Breast epithelium (tissue), 4 donors: ENCODE measurements at places on chromosomes 7 and 10. TPM values are rescaled to one million over a fixed set of nuclear protein-coding genes. Genes with fewer than 3 reads are reported as not detected.

Gene WDFY4
- total RNA-seq: 5.8 TPM

Gene FOXI2
- total RNA-seq: 0.16 TPM

Gene STEAP2
- 14.4 TPM for total RNA-seq

Gene CYP26C1
- not detected for total RNA-seq

Gene ZNF746
- total RNA-seq: 23.5 TPM

Gene OGDHL
- total RNA-seq: not detected

Gene STAG3
- 0.80 TPM for total RNA-seq

Gene C10orf53
- not detected for total RNA-seq

- no peak for DNase-seq
Measured at GRCh38 chr10:109988212-109988596, 19.6 kb upstream of the ADD3 start.

GRCh38 chr10:34187201-34187600, 627.9 kb downstream of the PARD3 start:
- DNase-seq: no peak

DNA sequence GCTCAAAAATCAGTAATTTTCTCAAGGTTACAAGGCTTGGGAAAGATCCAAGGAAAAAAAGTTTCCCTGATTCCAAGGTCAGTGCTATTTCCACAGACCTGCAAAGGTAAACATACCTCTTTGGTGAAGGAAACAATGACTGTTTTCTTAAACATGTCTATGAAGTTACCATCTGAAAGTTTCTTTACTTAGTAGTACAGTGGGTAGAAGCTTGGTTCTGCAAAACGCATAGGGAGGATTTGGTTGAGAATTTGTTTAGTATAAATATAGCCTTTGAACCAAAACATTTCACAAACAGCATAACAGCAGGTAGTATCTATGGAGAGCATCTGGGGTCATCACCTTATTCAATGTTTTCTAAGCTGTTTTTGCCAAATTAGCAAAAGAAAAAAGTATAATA, 169.6 kb downstream of the CCSER2 start:
- no peak for DNase-seq

DNA sequence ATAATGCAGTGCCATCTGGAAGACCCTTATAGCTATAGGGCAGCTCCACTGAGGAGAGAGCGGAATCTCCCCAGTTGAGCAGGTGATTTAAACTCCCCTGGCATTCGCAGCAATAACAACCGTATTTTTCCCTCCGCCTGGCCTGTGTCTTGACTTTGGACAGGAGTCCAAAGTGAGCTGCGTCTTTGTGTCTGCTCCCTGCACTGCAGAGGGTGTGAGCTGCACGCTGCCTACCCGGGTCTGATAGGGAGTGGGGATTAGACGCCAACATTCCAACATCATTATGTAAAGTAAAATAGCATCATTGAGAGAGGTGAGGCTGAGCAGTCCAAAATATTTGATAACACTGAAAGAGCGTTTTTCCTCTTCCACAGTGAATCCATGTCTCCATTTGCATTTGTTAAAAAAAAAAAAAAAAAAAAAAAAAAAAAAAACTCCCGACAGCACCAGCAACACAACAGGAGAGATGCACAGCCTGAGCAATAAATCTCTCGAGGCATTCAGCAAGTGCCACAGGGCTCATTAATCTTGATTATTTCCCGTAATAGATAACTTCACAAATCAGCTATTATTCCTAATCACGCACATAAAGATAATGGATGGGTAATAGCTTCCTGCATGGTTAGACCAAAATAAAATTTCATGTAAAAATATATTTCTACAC, 68.6 kb downstream of the CELF2 start:
- DNase-seq: no peak

GRCh38 chr10:74924251-74924963, 98.0 kb downstream of the KAT6B start:
- no peak for DNase-seq

DNA sequence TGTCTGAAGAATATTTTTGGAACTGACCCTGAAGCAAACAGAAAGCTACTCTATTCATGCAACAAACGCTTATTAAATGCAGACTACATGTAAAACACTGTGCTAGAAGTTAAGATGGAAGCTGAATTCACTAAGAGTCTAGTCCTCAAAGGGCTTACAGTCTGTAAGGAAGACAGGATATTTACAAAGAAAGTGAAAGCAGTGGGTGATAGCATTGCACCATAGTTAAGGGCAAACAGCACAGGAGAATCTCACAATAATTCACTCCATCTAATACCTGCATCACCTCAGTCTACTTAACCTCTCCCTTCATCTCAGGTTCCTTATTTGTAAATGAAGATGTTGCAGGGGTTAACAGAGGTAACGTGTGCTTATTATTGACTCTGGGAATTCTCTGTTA, 360.0 kb upstream of the AOAH start:
- DNase-seq: no peak

DNA sequence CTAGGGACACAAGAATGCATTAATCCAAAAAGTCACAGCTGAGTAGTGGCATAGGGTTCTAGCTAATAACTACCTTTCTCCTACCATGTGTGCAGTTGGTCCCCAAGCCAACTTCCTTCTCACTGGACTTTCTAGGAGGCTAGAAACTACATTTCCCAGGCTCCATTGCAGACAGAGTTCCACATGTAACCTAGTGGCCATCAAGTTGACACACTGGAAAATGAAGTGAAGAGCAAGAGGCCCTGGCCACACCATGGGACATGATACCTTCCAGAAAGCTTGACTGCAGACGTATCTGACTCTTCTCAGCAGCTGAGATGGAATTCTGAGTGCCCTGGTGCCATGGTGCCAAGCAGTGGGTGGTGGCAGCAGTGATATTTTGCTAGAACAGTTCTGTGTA, 49.8 kb upstream of the TMEM273 start:
- no peak for DNase-seq

GRCh38 chr10:78280604-78281003, 246.9 kb downstream of the RPS24 start:
- no peak for DNase-seq

DNA sequence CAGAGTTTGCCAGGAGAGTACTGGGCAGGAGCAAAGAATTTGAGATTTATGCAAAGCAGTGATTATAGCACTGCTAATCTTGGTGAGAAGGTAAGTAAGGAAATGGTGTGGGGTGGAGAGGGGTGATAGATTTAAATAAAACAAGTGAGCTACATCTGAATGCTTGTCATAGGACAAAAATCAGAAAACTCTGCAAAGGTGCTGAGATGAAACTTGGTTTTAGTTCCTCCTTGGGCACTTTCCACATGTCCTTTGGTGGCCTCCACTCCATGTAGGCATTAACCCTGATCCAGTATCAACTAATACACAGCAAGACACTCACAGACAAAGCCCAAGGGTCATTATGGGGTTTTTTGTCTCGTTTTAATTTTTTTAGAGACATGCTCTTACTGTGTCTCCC, 25.7 kb upstream of the FAM107B start:
- DNase-seq: no peak

DNA sequence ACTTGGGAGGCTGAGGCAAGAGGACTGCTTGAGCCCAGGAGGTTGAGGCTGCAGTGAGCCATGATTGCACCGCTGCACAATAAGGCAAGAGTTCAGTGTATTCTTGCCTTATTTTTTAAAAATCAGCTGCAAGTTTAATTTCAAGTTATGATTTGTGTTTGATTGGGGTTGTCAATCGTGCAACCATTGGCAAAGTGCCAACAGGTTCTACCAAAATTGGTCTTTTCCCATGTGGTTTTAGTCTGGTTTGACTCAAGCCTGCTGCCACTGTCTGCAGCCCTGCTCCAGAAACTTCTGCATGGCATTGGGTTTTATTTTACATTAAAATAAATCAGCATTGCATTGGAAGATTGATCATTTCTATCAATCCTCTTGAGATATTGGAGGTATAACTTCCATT, 72.7 kb downstream of the PTPRE start:
- DNase-seq: no peak

DNA sequence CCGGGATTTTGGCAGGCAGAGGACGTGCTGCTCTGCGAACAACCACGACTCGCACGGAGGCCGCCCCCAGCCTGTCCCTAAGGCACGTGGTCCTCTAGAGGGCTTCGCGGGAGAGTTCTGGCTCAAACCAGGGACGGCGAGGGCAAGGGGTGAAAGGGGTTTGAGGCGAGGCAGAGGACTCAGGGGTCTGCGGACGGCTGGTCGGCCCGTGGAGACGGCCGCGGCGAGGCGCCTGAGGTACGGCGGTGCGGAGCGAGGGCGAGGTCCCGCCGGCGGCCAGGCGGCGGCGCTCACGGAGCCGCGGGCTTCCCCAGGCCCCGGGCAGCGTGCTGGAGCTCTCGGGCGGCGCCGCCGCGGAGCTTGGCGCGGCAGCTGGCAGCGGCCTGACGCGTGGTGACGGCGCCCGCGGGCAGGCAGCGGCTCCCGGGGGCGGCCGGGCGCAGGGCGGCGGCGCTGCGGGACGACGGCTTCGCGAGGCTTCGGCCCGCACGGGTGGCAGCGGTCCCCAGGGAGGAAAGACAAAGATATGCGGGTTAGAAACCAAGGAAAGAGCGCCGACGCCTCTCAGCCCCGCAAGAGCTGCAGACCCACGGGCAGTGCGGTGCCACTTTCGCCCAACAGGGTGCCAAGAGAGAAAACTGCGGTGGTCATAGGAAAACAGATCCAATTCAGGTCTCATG, 44.8 kb downstream of the ZNF800 start:
- DNase-seq: peak; percentile 54

DNA sequence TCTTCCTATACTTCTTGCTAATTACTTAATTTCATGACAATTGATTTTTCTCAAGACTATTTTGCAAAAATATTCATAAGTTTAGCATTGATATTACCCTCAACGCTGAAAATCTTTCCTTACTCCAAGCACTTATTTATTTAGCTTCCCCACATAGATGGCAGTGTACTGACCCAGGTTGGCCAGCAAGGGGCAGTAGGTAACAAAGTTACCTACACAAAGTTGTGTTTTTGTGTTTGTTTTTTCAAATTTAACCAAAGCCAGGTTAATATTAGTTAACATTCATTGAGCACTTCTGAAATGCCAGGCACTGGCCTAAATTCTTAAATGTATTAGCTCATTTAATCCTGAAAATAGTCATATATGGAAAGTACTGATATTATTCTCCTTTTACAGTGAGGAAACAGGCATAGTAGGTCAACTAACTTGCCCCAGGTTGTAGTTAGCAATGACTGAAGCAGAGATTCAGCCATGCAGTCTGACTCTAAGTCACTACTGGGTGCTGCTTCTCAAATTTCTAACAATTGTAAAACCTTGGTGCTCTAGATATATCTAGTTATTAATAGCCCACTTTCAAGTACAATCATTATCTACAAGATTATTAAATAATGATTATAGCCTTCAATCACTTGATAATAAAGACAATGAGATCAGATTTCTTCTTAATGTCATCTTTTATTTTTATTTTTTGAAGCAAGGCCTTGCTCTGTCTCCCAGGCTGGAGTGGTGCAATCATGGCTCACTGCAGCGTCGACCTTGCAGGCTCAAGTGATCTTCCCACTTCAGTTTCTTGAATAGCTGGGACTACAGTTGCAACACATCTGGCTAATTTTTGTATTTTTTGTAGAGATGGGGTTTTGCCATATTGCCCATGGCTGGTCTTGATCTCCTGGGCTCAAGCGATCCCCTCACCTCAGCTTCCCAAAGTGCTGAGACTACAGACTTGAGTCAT, 5.8 kb upstream of the GGCT start:
- no peak for DNase-seq

- no peak for DNase-seq
Measured at GRCh38 chr7:27962273-27962672, 218.3 kb downstream of the JAZF1 start.

DNA sequence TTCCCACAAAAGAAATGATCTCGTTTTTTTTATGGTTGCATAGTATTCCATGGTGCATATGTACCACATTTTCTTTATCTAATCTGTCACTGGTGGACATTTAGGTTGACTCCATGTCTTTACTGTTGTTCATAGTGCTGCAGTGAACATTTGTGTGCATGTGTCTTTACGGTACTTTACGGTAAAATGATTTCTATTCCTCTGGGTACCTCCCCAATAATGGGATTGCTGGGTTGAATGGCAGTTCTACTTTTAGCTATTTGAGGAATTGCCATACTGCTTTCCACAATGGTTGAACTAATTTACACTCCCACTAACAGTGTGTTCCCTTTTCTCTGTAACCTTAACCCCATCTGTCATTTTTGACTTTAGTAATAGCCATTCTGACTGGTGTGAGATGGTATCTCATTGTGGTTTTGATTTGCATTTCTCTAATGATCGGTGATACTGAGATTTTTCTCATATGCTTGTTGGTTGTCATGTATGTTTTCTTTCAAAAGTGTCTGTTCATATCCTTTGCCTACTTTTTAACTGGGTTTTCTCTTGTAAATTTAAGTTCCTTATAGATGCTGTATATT, 37.2 kb downstream of the MKLN1 start:
- DNase-seq: no peak

DNA sequence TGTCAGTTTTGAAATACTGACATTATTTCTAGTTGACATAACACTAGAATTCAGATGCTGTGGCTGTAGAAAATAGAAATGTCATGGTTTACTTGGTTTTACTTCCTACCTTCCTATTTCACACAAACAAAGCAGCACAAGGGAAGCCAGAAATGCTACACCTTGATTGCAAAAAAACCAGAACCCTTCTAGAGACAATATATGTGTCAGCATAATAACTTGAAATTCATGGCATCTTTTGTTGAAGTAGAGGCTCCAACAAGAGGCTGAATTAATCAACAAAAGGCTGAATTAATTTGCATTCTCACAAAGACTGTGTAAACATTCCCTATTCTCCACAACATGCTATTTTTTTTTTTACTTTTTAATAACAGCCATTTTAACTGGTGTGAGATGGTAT, 25.2 kb downstream of the ZNF117 start:
- no peak for DNase-seq

DNA sequence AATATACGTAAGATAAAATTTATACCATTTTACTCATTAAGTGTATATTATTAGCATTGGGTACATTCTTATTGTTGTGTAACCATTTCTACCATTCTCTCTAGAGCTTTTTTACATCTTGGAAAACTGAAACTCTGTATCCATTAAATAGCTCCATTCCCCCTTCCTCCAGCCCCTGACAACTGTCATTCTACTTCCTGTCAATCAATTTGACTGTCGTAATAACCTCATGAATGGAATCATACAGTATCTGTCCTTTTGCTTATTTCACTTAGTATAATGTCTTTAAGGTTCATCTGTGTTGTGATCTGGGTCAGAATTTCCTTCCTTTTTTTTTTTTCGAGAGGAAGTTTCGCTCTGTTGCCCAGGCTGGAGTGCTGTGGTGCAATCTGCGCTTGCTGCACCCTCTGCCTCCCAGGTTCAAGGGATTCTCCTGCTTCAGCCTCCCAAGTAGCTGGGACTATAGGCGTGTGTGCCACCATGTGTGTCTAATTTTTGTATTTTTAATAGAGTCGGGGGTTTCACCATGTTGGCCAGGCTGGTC, 15.6 kb downstream of the ZRANB1 start:
- no peak for DNase-seq

- peak; percentile 9 for DNase-seq
Measured at GRCh38 chr10:43383204-43383971, 12.0 kb downstream of the FXYD4 start.

GRCh38 chr10:75962395-75963061, 531.1 kb downstream of the LRMDA start:
- no peak for DNase-seq
